Gastrocnemius medialis (tissue), 4 donors: ENCODE measurements at places on chromosomes 1 and 21. TPM values are rescaled to one million over a fixed set of nuclear protein-coding genes. Genes with fewer than 3 reads are reported as not detected.
A peak's percentile ranks its signal among the peaks of the same experiment; 100 is the strongest.

The CD1B gene
- total RNA-seq: not detected

The NADK gene
- 20.1 TPM for total RNA-seq

The KCNK2 gene
- 1.3 TPM for total RNA-seq

The TPR gene
- total RNA-seq: 56.6 TPM

The TAF13 gene
- total RNA-seq: 28.8 TPM

- H3K4me3 ChIP-seq: peak overlapping the region; percentile 31
- peak; percentile 86 for DNase-seq
- no peaks in the 10 kb centered on the region for H3K27me3 ChIP-seq
- H3K27ac ChIP-seq: peak overlapping the region; percentile 80
- peaks cover 61% of the 10 kb centered on the region for H3K4me1 ChIP-seq
Measured at GRCh38 chr1:214439352-214440119, 111.9 kb downstream of the PTPN14 start.

DNA sequence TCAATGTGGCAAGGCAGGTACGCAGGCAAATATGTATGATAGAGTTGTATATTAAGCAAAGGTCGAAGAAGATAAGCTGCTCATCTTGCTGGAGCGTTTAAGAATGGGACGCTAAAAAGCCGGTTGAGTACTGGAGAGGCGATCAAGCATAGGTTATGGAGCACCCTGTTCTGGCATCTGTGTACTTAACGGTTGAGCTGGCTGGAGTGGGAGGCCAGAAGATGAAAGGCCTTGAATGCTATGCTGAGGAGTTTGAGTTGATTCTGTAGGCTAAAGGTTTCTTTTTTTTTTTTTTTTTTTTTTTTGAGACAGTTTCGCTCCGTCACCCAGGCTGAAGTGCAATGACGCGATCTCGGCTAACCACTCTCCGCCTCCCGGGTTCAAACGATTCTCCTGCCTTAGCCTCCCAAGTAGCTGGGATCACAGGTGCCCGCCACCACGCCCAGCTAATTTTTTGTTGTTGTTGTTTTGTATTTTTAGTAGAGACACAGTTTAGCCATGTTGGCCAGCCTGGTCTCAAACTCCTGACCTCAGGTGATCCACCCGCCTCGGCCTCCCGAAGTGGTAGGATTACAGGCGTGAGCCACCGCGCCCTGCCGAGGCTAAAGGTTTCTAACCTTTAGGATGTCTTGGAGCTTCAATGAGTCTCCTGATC lies 850 bp upstream of the KHDC4 start:
- DNase-seq: no peak
- peak overlapping the region; percentile 93 for H3K27ac ChIP-seq
- H3K36me3 ChIP-seq: no peaks in the 10 kb centered on the region
- no peaks in the 10 kb centered on the region for H3K27me3 ChIP-seq

DNA sequence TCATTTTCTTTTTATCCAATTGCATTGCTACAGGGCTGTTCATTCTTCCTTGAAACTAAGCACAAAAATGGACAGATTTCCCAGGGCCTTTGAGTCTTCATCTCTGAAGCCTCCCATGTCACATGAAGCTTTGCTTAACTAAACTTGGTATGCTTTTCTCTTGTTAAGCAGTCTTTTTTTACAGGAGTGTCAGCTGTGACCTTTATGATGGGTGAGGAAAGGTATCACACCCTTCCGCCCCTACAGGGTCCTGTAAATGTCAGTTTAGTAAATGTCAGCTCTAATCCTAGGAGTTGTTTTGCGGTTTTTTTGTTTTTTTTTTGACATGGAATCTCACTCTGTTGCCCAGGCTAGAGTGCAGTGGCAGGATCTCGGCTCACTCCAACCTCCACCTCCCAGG lies 2.6 kb upstream of the AGTRAP start:
- H3K27me3 ChIP-seq: no peaks in the 10 kb centered on the region
- H3K27ac ChIP-seq: peak overlapping the region; percentile 84
- H3K36me3 ChIP-seq: no peaks in the 10 kb centered on the region

DNA sequence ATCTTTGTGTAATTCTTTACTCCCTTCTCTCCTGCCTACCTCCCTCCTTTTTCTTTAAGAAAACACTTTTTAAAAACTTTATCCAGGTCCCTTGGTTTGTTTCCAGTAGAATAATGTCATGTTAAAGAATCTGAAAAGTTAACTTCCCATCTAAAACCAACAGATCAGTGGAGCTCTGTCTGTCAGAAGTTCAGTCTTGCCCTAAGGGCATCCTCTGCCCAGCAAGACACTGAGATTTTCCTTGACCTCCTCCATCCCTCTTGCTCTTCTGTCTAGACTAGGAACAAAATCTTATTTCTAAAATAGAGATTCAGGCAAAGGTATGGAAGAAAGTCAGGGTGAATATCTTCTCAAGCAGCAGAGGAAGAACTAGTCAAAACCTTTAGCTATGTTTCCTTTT lies 5.7 kb upstream of the GNL2 start:
- no peaks in the 10 kb centered on the region for H3K36me3 ChIP-seq
- H3K27ac ChIP-seq: no peak overlapping the region
- peaks cover 2% of the 10 kb centered on the region for H3K4me1 ChIP-seq
- no peak for DNase-seq
- H3K4me3 ChIP-seq: no peak overlapping the region

DNA sequence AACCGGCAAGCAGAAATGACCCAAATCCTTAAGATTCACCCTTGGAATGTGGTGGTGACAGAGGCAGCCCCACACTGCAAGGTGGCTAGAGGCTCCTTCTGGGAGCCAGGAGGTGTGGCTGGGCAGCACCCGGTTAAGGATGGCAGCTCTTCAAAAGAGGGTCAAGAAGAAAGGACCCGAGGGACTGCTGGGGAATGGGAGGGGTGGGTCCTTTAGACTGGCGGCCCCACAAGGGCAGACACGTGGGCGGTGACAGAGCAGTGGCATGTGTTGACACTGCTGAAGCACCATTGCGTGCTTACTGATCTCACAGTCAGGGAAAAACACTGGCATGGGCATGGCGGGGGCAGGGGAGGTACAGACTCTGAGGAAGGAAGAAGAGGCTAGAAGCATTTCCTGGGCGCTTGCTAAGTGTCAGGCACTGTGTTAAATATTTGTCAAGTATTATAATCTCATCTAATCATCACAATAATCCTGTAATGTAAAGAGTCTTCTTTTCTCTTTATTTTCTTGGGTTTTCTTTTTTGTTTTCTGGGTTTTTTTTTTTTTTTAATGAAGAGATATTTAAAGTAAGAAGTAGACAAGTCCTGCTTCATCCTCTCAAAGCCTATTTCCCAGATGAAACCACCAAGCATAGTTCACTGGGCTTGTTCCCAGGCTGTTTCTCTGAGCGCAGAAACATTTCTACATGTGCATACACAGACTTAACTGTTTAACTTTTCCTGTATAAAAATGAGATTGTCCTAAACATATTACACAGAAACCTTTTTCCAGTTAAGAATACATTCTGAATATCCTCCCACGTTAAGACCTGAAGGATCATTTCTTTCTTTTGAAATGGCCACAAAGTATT lies 165.8 kb upstream of the EDN2 start:
- H3K36me3 ChIP-seq: no peaks in the 10 kb centered on the region
- no peak overlapping the region for H3K4me3 ChIP-seq
- H3K4me1 ChIP-seq: no peaks in the 10 kb centered on the region
- DNase-seq: no peak
- H3K27ac ChIP-seq: no peak overlapping the region
- no peaks in the 10 kb centered on the region for H3K27me3 ChIP-seq

- H3K27ac ChIP-seq: peak overlapping the region; percentile 84
- H3K27me3 ChIP-seq: no peaks in the 10 kb centered on the region
- H3K4me3 ChIP-seq: no peak overlapping the region
- peaks cover 58% of the 10 kb centered on the region for H3K4me1 ChIP-seq
- no peaks in the 10 kb centered on the region for H3K36me3 ChIP-seq
- DNase-seq: no peak
Measured at GRCh38 chr1:58882322-58882948, 98.6 kb upstream of the JUN start.

DNA sequence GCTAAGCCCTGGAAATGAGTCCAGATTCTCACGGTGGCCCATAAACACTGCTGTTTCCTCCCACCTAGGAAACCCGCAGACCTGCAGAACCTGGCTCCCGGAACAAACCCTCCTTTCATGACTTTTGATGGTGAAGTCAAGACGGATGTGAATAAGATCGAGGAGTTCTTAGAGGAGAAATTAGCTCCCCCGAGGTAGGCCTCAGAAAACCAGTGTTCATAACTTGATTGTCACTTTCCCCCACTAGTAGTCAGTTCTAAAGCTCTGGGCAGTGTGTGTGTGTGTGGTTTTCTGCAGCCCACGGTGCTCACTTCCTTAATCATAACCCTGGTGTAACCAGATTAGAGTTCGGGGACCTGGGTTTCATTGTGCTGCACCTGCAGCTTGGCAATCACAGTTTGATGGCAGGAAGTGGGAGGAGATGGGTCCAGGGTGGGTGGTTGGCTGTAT lies 39.1 kb downstream of the CLIC6 start:
- no peak for DNase-seq
- no peaks in the 10 kb centered on the region for H3K27me3 ChIP-seq
- no peaks in the 10 kb centered on the region for H3K4me1 ChIP-seq
- no peak overlapping the region for H3K27ac ChIP-seq

DNA sequence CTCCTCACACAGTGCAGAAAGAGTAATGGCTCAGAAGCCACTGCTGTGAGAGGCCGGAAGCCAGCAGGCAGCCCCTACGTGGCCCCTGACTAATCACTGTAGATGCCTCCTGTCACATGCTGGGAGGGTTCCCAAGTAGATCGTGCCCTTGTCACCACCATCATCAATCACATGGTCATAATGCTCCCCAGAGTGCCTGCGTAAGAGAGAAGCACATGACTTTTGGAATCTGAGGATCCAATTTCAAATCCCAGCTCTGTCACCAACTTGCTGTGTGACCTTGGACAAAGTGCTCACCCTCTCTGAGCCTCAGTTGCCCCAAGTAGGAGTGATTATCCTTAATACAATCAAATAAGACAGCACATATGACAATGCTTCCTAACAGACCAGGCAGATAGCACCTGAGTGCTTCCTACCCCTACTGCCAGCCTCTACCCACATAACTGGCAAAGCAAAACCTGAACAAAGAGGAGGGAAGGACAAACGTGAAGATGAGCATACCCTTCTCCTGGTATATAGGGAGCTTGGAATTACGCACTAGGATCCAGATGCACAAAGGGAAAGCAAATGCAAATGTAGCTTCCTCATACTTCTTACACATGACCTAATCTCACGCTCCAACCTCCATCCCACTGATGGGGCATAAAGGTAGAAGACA lies 65.7 kb downstream of the SDC3 start:
- H3K4me3 ChIP-seq: no peak overlapping the region
- no peaks in the 10 kb centered on the region for H3K36me3 ChIP-seq
- no peaks in the 10 kb centered on the region for H3K27me3 ChIP-seq

DNA sequence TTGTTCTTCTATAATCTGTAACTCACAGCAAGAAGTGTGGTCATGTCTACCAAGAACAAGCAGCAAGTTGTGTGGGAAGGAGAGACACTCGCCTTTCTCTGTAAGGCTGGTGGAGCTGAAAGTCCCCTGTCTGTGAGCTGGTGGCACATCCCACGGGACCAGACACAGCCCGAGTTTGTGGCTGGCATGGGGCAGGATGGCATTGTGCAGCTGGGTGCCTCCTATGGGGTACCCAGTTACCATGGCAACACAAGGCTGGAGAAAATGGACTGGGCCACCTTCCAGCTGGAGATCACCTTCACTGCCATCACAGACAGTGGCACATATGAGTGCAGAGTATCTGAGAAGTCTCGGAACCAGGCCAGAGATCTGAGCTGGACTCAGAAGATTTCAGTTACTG lies 15.5 kb downstream of the CD101 start:
- no peak for DNase-seq
- no peaks in the 10 kb centered on the region for H3K4me1 ChIP-seq
- no peak overlapping the region for H3K27ac ChIP-seq

GRCh38 chr1:27542463-27543273 lies 52.7 kb upstream of the WASF2 start:
- peak; percentile 87 for DNase-seq
- peak overlapping the region; percentile 84 for H3K27ac ChIP-seq
- H3K4me3 ChIP-seq: no peak overlapping the region
- H3K4me1 ChIP-seq: peaks cover 81% of the 10 kb centered on the region
- no peaks in the 10 kb centered on the region for H3K27me3 ChIP-seq

GRCh38 chr1:231807541-231807940 lies 181.0 kb downstream of the DISC1 start:
- H3K36me3 ChIP-seq: no peaks in the 10 kb centered on the region
- H3K4me1 ChIP-seq: no peaks in the 10 kb centered on the region
- DNase-seq: no peak
- no peaks in the 10 kb centered on the region for H3K27me3 ChIP-seq

GRCh38 chr1:225435487-225435886 lies 7.6 kb upstream of the LBR start:
- no peaks in the 10 kb centered on the region for H3K27me3 ChIP-seq
- no peak overlapping the region for H3K4me3 ChIP-seq
- H3K36me3 ChIP-seq: no peaks in the 10 kb centered on the region

DNA sequence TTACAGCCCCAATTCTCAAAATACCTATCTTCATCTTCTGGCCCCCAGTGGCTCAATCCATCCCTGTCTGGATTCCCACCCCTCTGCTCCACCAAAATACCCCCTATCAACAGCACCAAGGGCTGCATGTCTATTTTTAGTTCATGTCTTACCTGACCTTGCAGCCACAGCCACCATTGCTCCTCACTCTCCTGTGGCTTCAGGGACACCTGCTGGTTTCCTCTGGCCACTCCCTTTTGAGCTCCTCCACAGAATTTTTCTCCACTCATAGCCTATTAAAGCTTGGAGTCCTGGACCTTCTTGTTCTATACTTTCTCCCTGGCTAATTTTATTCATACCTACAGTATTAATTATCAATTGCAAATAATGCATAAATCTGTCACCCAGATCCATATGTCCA lies 125.3 kb upstream of the NGF start:
- H3K27ac ChIP-seq: no peak overlapping the region
- no peak overlapping the region for H3K4me3 ChIP-seq
- H3K27me3 ChIP-seq: no peaks in the 10 kb centered on the region
- no peaks in the 10 kb centered on the region for H3K4me1 ChIP-seq
- no peaks in the 10 kb centered on the region for H3K36me3 ChIP-seq

DNA sequence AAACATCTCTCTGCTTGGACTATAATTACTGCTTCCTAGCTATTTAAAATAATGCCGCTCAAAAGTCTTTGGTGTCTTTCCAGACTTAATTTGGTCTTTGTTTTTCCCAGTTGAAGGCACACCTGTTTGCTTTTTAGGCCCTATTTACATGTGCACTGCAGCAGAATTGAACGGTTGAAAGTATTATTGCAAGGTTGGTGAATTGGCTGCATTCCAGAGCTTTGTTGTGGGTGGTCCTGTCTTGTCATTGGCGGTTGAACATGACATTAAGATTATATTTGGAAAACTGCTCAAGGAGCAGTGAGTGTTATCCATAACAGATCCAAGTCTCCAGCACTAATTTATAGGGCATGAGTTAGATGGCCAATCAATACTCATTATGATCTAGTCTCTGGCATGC lies 656.3 kb downstream of the PTPRC start:
- H3K36me3 ChIP-seq: no peaks in the 10 kb centered on the region
- no peak for DNase-seq
- no peak overlapping the region for H3K27ac ChIP-seq
